Stimulated activated CD4-positive, alpha-beta T cell treated with anti-CD3 and anti-CD28 coated beads, Interleukin-15, amount 100 ng/mL, for 48 hours (primary cell): ENCODE measurements at places on chromosomes 1 and 21.

DNA sequence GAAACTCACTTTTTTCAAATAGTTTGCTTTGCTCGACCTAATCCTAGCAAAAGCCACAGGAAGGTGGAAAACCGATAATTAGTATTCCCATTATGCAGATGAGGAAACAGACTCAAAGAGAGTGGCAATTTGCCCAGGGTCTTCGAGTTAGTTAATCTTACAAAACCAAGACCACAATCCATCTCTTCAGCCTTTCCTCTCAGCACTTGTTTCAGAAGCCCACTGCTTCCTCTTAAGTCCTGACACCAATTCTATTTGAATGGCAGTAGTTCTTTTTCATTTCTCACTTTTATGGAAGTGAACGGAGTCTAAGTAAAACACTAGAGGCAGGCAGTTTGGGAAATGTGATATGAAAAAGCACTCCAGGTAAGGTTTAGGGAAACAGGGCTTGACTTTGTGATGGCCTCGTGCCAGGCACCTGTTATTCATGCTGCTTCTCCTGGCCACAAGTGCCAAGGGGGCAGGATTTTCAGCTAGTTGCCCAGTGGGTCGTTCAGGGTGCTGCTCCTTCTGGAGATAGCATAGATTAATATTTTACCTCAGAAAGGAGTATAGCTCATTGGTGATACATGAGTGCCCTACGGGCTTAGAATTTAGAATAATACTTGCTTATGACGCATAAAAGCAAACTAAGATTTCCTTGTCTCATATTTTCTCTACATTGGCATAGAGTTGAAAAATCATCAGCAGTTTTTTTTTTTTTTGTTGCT lies 76.6 kb upstream of the NRIP1 start:
- no peak for DNase-seq

DNA sequence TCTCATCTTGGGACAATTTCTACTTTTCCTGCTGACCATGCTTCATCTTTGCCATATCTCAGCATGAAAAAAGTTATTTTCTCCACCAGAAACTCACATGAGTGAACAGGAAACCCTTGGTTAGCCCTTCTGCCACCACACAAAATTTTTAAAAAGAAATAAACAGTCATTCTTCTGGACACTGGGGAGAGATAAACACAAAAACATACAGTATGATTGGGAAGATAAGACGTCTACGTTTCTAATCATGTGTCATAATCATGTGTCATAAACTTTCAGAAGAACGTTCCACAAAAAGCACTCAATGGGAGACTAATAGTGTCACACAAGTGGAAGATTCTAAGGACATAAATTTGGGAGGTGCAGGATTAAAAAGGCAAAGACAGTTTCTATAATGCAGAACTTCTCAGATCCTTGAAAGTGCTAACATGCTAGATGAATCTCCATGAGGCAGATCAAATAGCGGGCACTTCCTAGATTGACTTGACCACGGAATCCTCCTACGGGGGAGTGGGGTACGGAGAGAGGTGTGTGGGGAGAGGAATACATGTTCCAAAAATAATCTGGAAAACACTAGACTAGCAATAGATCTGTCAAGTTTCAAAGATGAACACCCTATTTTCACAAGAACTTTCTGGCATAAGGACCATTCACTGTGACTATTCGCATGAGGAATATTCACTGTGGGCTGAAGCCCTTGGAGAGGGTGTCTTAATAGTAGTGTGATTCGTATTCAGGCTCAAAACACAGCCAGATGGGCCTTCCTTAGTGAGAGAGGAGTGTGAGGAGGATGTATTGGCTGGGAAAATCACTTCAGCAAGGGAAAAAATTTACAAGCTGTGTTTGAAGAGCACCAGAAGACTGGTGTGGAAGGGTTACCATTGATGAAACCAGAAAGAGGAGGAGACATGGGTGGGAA lies 206.7 kb downstream of the SETD4 start:
- DNase-seq: no peak

GRCh38 chr1:162485236-162485635 lies 12.4 kb upstream of the UHMK1 start:
- no peak for DNase-seq

DNA sequence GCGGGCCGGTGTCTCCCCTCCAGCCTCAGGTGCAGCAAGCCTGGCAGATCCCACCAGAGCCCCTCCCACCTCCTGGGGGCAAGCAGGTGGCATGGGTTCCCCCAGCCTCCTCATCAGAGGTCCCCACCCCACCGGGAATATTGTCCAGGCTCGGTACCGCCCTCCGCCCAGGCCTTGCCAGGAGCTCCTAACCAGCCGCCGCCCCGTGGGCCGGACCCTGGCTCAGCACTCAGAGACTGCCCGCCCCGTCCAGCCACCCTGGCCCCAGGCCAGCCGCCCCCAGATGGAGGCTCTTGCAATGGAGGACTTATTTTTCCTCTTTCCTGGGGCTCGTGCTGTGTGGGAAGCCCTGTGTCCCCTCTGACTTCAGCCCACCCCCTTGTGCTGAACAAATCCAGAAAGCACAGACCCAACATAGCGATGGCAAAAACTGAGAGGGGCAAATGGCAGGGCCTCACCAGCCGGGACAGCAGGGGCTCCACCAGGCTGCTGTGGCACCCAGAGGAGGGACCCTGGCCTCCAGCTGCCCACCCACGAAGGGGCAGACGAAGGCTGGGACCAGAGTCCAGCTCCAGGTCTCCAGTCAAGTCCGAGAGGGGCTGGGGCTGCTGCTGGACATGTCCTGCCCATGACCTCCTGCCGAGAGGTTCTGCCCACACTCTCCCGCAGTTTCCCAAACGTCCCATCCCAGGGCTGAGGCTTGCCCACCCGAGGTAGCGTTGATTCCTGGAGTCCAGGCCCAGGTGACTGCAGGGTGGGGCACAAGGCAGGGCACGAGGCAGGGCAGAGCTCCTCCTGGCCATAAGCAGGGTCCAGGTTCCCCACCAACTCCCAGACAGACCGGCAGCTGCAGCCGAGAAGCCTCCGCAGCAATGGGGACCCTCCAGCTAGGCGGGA lies 7.5 kb downstream of the MEGF6 start:
- no peak for DNase-seq

DNA sequence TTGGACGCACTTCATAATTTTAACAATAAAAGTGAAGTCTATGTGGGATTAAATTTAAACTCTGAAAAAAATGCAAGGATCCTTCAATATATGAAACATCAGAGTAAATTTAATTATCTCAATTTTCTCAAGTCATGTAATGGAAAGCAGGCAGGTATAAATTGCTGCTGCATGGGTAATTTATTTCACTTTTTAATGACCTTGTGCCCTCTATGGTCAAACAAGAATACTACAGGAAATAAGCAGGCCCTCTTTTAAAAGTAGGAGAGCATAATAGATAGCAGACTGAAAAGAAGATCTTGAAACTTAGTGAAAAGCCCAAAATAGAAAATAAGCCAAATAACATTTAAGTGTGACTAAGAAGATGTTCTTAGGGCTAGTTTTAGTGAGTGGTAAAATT lies 22.9 kb downstream of the BCAS2 start:
- no peak for DNase-seq
